Kidney (tissue), 22 donors: ENCODE measurements at places on chromosomes 6 and 20.

DNA sequence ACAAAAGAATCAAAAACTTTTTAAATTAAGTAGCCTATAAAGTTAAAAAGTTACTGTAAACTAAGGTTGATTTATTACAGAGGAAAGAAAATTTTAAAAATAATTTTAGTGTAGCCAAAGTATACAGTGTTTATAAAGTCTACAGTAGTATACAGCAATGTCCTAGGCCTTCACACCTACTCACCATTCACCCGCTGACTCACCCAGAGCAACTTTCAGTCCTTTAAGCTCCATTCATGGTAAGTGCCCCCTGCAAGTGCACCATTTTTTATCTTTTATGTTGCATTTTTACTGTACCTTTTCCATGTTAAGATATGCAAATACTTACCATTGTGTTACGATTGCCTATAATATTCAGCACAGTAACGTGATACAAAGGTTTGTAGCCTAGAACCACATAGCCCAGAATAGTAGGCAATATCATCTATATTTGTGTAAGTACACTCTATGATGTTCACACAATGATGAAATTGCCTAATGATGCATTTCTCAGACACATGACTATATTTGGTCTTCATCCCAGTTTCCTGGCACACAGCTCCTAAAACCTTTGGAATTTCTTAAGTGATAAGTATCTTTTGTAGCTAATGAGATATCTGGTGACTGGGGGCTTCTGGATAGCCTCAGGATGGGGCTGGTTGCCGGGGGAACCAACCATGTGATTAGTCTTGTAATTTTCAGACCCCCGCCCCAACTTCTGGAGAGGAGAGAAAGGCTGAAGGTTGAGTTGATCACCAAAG is 111.0 kb downstream of the MRPL14 start:
- DNase-seq = no peak
- no peak overlapping the region for H3K4me3 ChIP-seq
- H3K27me3 ChIP-seq = no peaks in the 10 kb centered on the region
- H3K36me3 ChIP-seq = no peaks in the 10 kb centered on the region
- H3K27ac ChIP-seq = no peak overlapping the region

DNA sequence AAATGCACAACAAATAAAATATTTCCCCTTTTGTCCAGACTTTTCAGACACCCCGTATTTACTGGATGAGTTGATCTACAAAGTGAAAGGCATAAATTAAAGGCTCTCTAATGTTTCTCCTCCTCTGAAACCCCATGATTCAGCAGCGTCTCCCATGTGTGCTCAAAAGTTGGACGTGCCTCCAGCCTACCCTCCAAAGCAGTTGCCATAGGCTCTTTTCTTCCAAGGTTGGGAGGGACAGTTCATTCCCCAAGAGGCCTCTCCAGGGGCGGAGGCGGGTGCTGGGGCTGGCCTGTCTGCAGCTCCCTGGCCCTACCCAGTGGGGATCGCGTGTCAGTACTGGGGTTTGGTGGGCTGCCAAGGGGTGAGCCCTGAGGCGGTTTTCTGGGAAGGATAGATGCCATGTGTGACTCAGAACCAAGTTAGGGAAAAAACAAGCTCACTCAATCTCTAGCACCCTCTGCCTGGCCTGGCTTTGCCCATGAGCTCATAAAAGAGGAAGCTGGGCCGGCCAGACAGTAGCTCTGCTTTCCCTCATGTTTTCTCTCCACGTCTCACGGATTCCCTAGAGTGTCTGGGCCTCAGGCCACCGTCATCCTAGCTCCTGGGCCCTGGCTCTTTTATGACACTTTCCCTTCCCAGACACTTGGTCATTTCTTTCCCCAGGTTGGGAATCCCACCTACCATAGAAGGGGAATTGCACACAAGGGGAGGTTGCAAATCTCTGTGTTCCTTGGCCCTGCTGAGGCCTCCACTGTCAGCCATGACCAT is 8.0 kb upstream of the IER3 start:
- no peaks in the 10 kb centered on the region for H3K36me3 ChIP-seq
- no peaks in the 10 kb centered on the region for H3K27me3 ChIP-seq
- no peak for DNase-seq
- no peak overlapping the region for H3K4me3 ChIP-seq

DNA sequence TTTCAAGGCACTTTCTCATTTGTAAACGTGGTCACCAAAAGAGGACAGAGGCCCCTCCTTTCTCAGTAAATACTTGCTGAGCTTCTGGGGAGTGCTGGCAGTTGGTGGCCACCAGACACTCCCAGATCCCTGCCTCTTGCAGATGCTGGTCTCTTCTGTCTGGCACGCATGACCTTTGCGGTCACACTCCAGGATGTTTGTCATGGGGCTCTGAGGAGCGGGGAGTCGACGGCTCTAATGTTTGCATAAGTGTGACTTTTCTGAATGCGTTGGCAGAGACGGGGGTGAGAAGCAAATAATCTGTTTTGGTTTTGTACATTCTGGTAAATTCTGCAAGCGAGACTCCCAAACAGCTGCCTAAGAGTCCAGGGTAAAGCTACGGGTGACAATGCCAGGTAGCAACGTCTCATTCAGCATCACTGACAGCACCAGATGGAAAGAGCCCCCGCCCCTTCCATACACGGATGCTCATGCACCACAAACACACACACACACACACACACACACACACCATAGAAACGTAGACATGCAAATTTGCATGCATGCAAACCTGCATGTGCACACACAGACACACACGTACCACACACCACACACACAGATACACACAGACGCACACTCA is 101.1 kb downstream of the YTHDF1 start:
- DNase-seq = no peak
- no peaks in the 10 kb centered on the region for H3K27me3 ChIP-seq
- H3K4me3 ChIP-seq = no peak overlapping the region
- no peak overlapping the region for H3K27ac ChIP-seq
- no peaks in the 10 kb centered on the region for H3K4me1 ChIP-seq
- H3K36me3 ChIP-seq = no peaks in the 10 kb centered on the region

DNA sequence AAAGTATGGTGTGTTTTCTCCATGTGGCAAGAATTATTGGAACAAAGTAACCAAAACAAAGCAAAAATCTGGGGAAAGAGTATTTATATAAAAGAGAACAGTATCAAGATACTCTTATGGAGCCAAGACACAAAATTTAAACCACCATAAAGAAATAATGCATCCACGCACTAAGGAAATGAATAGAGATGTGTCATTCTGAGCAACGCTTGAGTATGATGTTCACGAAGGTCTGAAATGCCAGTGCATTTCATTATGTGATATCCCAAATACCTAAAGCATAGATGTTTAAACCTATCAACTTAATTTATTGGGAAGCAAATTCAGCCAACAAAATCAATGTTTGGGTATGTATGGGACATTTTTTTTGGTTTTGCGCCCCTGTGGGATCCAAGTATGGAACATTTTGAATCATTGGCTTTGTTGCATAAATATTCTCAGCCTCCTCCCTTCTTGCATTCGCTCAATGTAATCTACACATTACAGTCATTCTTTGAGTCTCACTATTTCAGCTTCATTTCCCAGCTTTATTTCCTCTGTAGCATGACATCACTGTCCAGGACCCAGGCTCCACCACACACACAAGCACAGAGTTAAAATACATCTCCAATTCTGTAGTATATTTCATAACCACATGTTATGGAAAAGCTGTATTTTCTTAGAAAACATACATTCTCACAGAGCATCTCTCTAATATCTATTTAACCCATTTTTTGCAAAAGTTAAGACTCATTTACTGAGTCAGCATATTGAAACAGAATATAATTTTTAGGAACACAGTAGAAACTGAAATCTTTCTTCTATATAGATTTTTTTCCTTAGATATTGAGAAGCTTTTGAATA is 11.6 kb upstream of the MOXD1 start:
- no peaks in the 10 kb centered on the region for H3K27me3 ChIP-seq
- H3K27ac ChIP-seq = no peak overlapping the region
- no peak overlapping the region for H3K4me3 ChIP-seq
- no peaks in the 10 kb centered on the region for H3K4me1 ChIP-seq

GRCh38 chr6:49906526-49906925 is 40.2 kb upstream of the CRISP1 start:
- H3K27ac ChIP-seq = no peak overlapping the region
- no peak for DNase-seq
- no peaks in the 10 kb centered on the region for H3K27me3 ChIP-seq
- H3K4me1 ChIP-seq = no peaks in the 10 kb centered on the region
- H3K4me3 ChIP-seq = no peak overlapping the region

- no peak overlapping the region for H3K4me3 ChIP-seq
- H3K36me3 ChIP-seq = no peaks in the 10 kb centered on the region
- no peaks in the 10 kb centered on the region for H3K4me1 ChIP-seq
- no peak overlapping the region for H3K27ac ChIP-seq
- no peak for DNase-seq
Observed at GRCh38 chr20:37468886-37469285, 52.2 kb upstream of the NNAT start.
